NCI-H187 treated with DMSO at 0.1 percent for 48 hours (cell line): ENCODE measurements at places on chromosomes 3 and 15.

DNA sequence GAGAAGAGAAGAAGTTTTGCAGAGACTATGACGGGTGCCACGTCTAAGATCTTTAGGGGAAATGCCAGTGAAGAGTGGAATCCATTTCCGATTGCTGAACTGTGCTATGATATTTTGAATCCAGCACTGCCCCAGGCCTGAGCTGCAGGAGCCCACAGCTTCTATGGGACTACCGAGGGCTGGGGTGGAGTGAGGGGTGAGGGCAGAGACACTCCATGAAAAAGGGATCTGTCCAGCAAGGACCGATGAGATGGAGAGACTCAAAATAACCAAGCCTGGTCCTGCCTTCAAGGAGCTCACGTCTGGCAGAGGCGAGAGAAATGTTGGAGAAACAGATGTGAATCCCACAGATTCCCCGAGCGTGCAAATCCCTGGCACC lies 79.8 kb upstream of the MEF2A start:
- DNase-seq: no peak

- no peak for DNase-seq
Measured at GRCh38 chr3:13708871-13709595, 160.1 kb downstream of the FBLN2 start.

DNA sequence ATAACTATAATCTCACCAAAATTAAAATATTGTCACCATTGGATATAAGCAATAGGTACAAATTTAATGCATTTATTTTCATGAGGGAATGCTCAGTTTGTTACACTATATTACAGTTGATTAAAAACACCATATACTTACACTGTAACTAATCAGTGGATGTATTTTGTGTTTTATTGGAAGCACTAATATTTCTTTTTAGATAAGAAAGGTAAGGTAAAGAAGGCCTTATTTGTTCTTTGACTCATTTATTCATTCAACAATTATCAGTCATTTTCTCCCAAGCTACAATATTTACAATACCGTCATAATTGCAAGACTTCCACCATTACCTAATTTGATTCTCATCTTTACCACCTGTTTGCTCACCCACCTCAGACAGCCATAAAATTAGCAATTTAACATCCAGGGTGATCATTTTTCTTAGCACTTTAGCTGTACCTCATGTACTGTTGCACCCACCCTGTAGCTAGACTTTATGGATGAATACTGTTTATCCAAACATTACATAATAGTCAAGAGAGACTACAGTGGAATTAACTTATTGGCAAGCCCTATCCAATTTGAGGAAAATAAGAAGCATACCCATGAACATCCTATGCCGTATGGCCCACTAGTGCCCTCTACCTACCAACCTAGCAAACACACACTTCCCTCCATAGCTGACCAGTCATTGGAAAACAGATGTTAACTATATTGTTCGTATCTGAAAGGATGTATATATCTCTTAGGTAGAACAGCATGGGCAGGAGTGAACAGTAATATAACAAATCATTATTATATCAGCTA lies 229.6 kb downstream of the BBX start:
- no peak for DNase-seq

DNA sequence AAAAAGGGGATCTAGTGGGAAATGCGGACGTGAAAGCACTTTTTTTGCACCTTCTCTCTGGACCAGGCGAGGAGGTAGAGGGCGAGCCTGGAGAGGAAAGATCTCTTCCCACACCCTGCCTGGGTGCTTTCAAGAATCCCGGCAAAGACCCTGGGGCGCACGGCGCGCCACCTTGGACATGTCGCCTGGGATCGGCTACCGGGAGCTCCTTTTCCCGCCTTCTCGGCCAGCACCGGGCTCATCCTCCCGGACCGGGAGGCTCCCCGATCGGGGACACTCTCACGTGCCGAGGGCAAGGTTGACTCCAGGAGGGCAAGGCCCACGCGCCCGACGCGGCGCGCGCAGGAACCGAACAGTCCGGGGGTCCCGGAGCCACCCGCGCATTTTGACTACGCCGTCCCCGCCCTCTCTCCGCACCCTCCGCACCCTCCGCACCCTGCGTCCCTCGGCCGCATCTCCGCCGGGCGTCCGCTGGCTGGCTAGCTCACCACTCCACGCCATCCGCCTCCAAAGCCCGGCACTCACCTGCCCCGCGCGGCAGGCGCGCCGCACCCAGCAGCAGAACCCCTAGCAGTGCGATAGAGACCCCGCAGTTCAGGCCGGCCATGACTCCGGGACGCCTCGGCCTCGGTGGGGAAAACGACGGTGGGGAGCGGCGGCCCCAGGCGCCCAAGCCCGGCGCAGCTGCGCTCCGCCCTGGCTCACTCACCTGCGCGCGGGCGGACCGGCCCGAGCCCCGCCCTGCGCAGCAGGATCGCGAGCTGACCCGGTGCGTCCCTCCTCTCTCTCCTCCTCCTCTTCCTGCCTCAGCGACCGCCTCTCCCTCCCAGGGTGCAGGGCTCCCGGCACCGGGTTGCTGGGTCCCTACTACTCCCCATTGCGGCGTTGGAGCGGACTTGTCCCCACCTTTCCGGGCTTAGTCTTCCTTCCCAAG lies at the start of gene CDCP1:
CDCP1 (minus strand) TSS at position 698 of the 934 bp plus-strand sequence; CDS start at position 607, 91 bp downstream.
- DNase-seq: no peak

DNA sequence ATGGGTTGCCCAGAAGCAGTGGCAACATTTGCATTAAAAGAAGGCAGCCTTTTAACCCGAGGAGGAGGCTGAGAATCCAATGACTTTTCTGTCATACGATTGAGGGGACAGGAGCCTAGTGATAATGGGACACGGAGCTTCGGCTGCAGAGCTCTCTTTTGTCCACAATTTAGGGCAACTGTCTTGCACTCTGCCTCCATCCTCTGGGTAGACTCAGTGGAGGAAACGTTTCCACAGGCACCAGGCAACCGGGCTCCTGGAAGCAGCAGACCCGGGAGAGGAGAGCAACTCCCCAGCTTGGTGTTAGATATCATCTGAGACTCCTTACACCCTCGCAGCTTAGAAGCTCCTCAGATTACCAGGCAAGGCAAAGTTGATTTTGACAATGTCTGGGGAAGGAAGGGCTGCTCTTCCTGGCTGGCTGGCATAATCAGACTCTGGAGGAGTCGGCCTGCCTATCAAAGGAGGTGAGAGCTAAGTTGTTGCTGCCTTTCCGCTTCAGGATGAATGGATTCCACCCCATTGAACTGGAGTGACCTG lies 43.5 kb upstream of the RNU6-1 start:
- no peak for DNase-seq

DNA sequence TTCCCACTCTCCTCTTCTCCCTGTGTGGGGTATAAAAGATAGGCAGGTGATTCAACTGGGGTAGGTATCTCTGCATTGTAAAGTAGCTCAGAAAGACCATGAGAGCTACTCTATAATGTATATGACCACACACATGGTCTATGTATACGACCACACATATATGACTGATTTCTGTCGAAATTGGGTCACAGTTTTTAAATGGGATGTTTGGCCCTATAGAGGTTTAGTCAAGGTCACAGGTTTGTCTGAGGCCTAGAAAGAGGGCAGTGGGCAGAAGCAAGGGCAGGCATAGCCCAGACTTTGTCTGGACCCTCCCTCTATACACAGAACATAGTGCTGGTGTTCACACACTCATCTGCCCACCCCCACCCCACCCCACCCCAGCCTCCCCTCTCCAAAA lies 4.4 kb downstream of the LAMP3 start:
- no peak for DNase-seq

DNA sequence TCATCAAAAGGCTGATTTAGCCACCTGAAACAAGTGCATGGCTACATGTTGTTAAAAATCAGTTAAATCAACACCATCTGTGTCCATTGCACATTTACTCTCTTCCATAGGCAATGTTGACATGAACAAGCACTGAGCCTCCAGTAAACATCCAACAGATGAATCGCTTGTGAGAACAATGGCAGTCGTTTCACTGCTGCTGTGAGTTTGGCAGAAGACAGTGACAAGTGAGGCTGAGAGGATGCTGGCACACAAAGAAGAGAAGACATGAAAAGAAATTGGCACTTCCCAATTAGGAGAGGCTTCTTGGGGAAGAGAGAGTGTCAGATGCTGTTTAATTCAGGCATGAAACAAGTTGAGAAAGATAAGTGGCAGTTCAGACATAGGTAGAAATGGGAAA lies 227.4 kb upstream of the STT3B start:
- DNase-seq: no peak

DNA sequence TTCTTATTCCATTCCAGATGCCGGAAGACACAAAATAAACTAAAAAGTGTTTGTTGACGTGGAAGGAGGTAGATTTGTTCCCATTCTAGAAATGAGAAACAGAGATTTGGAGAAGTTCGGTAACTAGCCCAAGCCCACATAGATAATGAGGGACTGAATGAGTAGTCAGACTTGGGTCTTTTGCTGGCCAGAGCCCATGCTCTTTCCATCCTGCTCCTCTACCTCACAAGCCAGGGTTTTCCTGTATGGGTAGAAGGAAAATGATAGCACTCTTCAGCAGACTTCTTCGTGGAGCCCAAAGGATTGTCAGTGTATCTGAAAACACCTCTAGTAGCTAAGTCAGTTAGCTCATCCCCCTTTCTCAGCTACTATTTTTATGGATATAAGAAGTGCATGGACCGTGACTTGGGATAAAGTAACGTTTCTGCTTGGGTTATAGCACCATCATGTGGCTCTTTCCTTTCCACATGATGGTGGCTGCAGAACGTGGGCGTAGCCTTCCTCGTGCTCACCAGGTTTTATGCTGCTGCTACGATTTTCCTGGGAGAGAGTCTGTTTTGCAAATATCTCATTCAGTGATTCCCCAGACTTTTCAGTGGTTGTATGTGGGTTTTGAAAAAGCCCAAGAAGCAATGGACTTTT lies 84.6 kb downstream of the DGKG start:
- DNase-seq: no peak

DNA sequence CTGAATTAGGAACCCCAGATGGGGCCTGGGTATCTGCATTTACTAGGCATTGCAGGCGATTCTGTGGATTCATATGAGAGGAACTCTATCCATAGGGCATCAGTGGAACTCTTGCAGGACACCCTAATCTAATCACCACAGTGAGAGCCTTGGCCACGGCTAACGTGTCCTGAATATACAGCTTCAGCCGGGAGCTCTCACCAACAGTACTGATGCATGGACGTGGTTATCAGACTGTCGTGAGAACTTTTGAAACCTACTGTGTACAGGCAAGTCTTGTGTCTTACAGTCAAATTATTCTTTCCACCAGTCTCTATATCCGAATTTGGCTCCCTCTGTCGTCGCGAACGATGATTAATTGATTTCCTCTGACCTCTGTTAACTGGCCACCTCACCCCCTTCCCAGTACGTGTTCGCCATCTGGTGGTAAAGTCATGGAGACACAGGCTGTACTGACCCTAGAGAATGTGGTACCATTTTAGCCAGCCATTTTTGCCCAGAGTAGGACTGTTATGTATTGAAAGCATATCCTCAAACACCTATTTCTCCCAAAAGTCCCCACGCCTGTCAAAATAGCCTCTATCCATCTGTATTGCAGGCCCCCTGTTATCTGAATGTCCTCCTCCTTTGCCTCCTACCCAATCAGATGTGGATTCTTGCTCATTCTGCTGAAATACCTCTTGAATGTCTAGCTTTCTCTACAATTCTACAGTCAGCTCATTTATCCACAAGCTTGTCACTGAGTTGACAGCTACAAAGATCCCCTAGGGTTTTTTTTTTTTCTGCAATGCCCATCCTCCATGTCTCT lies 39.7 kb downstream of the GLDN start:
- no peak for DNase-seq

GRCh38 chr3:168058481-168058880 lies 37.2 kb downstream of the GOLIM4 start:
- no peak for DNase-seq

DNA sequence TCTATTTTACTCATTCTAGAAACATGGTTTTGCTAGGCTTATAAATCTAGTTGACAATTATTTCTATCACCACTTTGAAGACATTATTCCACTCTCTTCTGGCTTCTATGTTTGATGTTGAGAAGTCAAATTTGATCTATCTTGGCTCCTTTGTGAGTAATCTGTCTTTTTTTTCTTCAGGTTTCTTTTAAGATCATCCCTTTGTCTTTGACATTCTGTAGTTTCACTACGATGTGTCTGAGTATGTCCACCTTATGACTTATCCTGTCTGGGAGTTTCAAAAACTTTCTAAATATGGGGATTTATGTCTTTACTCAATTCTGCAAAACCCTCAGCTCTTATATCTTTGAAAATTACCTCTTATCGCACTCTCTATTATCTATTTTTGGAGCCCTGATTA lies 41.0 kb upstream of the TMEM158 start:
- DNase-seq: no peak

DNA sequence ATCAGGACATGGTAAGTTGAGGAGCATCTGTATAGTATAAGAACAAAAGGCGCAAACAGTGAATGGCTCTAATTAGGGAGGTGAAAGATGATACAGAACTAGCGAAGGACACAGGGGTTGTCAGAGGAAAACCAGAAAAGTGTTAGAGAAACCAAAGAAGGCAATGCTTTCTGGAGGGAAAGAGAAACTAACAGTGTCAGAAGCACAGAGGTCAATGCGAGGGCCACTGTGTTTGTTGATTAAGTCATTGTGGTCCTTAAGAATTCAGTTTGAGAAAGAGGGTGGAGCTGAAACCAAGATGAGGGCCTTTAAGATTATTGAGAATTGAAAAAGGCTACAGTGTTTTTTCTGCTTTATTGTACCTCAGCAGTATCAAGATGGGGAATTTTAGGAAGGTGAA lies 28.8 kb downstream of the ATG7 start:
- DNase-seq: no peak

DNA sequence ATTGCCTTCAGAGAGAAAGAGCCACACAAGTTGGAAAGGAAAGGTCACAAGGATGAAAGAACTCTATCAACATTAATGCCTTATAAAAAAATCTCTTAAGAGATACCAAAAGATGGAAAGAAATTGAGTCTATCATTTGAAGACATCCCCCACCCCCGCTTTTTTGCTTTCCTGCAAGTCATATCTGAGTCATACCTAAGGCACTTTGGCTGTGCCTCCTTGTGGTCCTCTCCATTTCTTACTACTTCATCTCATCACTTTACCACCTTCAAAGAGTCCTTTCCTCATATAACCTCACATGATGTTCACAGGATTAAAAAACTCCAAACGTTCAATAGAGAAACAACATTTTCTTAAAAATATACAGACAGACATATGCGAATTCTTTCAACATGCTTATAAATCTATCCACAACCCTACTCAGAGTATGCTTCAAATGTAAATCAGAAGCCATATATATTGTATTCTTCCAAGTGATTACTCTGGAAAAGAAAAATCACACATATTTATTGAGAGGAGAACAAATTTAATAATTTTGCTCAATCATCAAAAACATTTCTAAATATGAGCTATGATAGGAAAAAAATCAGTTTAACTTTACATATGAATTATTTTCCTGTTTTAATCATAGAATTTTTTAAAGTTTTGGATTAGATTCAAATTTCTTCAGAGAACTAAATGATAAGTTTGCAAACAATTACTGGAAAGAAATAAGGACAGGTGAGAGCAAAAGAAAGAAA lies 1003.9 kb upstream of the CFAP20DC start:
- DNase-seq: no peak

GRCh38 chr15:66775127-66776105 lies 73.4 kb downstream of the SMAD6 start:
- no peak for DNase-seq

DNA sequence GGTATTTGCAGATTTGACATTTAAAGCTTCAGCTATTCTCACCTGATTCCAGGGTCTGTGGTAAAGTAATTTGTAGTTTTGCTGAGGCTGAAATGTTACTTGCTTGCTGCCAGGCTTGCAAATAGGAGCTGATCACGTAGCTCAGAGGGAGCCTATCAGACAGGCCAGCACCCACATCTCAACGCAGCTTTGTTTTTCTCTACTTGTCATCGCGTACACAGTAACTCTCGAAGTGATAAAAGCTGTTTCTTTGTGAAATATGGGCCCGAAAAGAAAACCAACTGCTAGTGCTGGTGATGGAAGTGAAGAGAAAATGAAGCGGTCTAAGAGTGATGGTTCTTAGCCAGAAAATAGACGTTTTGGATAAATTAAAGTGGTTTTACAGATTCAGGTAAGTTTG lies 23.4 kb downstream of the RAB5A start:
- DNase-seq: no peak
